NCI-H1417 (cell line): ENCODE measurements at places on chromosomes 7 and 10.

- DNase-seq: no peak
These were observed 180.3 kb upstream of the MEOX2 start for GRCh38 chr7:15866753-15867152.

DNA sequence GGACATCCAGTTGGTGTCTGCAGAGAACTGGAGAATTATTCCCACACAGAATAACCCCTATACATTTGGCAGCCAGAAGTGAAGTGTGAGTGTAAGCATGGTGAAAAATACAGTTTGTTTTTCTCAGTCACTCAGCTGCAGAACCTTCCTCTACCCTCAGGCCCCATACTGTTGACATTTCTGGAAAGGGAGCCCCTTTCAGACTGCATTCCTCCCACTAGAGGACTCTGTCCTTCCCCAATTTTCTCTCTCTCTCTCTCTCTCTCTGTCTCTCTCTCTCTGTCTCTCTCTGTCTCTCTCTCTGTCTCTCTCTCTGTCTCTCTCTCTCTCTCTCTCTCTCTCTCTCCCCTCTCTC lies 86.8 kb upstream of the STEAP1B start:
- peak; percentile 40 for DNase-seq

DNA sequence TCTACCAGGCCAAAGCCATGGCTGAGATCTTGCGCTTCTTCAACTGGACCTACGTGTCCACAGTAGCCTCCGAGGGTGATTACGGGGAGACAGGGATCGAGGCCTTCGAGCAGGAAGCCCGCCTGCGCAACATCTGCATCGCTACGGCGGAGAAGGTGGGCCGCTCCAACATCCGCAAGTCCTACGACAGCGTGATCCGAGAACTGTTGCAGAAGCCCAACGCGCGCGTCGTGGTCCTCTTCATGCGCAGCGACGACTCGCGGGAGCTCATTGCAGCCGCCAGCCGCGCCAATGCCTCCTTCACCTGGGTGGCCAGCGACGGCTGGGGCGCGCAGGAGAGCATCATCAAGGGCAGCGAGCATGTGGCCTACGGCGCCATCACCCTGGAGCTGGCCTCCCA lies 142.7 kb downstream of the GRM3 start:
- no peak for DNase-seq

- DNase-seq: no peak
These were observed 7.3 kb upstream of the CCDC6 start for GRCh38 chr10:59913547-59914237.

- peak; percentile 29 for DNase-seq
These were observed 7.4 kb downstream of the IGF2BP3 start for GRCh38 chr7:23462846-23463245.

GRCh38 chr7:50531928-50532327 lies 33.3 kb downstream of the DDC start:
- peak; percentile 96 for DNase-seq

- no peak for DNase-seq
These were observed 27.3 kb upstream of the MRC1 start for GRCh38 chr10:17781856-17782255.

- no peak for DNase-seq
These were observed 253.8 kb downstream of the CSTF2T start for GRCh38 chr10:51445588-51445987.

GRCh38 chr7:37408291-37409228 lies 40.1 kb downstream of the ELMO1 start:
- DNase-seq: no peak

DNA sequence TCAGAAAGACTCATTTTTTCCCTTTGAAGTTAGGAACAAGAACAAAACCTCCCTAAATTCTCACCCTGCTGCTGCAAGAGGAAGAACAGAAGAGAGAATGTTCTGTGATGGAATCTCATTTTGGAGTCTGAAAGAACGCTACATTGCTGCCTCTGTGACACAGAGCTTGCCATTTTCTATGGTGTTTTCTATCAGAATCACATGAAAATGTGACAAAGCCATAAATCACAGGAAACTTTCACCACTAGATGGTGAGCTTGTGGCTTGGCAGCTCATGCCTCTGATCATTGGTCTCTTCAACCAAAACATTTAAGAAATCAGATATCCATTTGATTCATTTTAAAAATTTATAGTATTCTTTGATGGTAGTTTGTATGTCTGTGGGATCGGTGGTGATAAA lies 82.9 kb downstream of the CADPS2 start:
- DNase-seq: peak; percentile 65

DNA sequence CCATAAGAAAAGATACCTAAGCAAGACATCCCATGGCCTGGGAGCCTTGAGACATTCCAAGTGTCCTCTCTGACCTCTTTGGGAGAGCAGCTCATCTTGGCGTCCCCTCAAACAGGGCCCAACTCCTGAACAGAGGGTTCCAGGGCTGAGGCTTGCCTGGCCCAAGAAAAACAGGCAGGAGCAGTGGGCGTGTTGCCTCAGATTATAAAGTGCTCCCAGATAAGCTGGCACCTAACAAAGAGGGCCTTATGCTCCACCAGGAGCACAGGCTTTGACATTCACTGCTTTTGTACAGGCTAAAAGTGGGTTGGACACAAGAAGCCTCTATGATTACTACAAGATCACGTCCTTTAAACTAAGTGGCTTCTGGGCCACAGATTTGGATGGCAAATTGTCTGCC lies 193.1 kb downstream of the FGFR2 start:
- no peak for DNase-seq

GRCh38 chr10:794382-794956 lies 105.0 kb upstream of the DIP2C start:
- peak; percentile 3 for DNase-seq

- peak; percentile 67 for DNase-seq
These were observed 19.0 kb upstream of the TRIM56 start for GRCh38 chr7:101066141-101066832.

- no peak for DNase-seq
These were observed 169.0 kb downstream of the AKR1D1 start for GRCh38 chr7:138245216-138245615.

- peak; percentile 80 for DNase-seq
These were observed 141.0 kb downstream of the PRKAG2 start for GRCh38 chr7:151735851-151736402.

DNA sequence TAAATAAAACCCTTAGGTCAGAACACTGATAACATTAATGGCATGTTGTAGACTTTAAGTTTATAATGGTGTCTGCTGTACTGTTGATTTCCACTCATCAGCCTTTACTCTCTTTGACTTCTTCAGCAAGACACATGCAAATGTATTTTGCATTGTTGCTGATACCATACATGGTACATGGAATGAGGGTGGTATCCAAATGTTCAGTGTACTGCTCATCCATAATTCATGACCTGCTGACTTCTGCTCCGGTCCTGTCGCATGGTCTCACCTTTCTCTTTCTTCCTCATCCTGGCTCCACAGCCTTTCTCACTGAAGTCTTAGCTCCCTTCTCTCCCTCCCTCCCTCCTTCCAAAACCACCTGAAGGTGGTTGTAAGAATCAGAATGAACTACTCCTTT lies 4.7 kb upstream of the CUBN start:
- DNase-seq: no peak

DNA sequence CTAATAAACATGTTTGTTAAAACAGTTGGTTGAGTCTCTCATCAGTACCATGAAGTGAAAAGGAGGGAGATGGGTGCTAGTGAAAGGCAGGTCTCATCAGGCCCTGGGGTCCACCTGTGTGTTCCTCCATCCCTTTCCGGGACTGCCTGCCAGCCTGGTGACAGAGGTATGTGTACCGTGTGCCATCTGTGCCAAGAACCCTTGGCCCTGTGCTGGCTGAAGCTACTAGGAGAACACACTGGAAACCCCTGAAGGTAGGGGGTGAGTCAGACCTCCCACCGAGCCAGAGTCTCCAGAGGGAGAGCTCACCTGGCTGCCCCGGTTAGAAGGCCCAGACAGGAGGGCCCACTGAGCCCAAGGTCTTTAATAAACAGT lies 2.3 kb downstream of the DDIT4 start:
- peak; percentile 41 for DNase-seq

GRCh38 chr10:17660921-17661320 lies 17.0 kb downstream of the STAM start:
- DNase-seq: no peak
